MCF 10A (cell line): ENCODE measurements at places on chromosomes 3 and 15. TPM values are rescaled to one million over a fixed set of nuclear protein-coding genes. Genes with fewer than 3 reads are reported as not detected.

DNA sequence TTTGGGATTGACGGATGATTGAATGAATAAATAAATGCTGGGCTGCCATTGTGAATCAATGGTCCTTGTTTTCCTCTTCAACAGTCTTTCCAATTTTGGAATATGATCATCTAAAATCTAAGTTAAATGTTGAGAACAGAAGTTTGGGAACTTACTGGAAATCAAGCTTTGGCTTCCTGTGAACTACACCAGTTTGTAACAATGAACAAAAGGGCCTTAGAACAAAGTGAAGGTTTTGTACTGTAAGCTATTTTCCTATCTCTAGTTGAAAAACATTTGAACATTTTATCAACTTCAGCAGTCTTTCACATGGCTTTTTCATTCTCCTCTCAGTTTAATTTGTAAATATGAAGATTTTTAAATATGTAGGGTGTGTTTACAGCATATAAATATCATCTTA, 66.3 kb downstream of the RUBCN start:
- no peak overlapping the region for H3K27ac ChIP-seq
- H3K4me1 ChIP-seq, result no peaks in the 10 kb centered on the region
- DNase-seq, result no peak
- H3K36me3 ChIP-seq, result peaks cover 31% of the 10 kb centered on the region

CCDC32 gene
- total RNA-seq, result 17.9 and 18.1 TPM in 2 replicates

- H3K36me3 ChIP-seq, result no peaks in the 10 kb centered on the region
- H3K4me1 ChIP-seq, result no peaks in the 10 kb centered on the region
- H3K4me3 ChIP-seq, result no peak overlapping the region
- H3K27me3 ChIP-seq, result no peaks in the 10 kb centered on the region
Observed at GRCh38 chr3:176378789-176379188, 818.5 kb downstream of the TBL1XR1 start.

DNA sequence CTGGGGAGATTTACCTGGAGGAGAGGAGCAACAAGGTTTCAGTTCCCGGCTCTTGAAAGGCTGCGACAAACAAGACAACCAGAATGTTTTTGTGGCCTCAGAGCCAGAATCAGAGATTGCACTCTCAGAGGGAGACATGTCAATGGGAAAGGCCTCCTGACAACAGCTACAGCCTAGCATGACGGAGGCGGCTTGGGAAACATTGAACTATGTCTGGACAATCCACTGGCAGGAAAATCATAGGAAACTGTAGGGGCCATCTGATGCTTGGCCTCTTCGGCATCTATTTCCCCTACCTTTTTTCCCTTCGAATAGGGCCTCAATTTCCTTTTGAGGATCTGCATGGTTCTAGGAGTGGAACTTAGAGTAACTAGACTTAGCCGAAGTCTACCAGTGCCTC, 13.2 kb upstream of the PTPN23 start:
- H3K36me3 ChIP-seq, result no peaks in the 10 kb centered on the region
- H3K4me3 ChIP-seq, result no peak overlapping the region
- H3K27me3 ChIP-seq, result peaks cover 12% of the 10 kb centered on the region
- no peak overlapping the region for H3K27ac ChIP-seq

GPR62 gene
- total RNA-seq, result not detected in 2 replicates

GRM2 gene
- total RNA-seq, result 0.23 and 0.44 TPM in 2 replicates

DNA sequence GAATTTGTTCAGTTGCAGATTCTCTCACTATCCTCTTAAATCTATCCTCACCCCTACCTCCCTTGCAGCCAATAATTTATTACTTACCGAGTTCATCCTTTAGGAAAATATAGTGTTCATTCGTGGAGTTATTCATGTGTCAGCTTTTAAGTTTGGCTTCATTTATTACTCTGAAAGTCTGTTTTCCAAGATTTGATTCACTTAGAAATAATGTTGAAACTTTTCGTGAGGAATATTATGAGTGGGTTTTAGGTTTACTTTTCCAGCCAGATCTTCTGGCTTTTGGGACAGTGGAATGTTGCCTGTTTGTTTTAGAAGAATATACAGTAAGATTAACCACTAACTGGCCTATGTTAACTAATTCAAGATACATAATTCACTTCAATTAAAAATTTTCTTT, 161.0 kb upstream of the CGNL1 start:
- DNase-seq, result no peak
- H3K36me3 ChIP-seq, result no peaks in the 10 kb centered on the region

TATDN2 gene
- 21.0 and 25.9 TPM in 2 replicates for total RNA-seq

- peak overlapping the region; percentile 85 for H3K4me3 ChIP-seq
- H3K4me1 ChIP-seq, result peaks cover 11% of the 10 kb centered on the region
- no peak for DNase-seq
- peaks cover 14% of the 10 kb centered on the region for H3K27me3 ChIP-seq
- no peak overlapping the region for H3K27ac ChIP-seq
- H3K36me3 ChIP-seq, result no peaks in the 10 kb centered on the region
Observed at GRCh38 chr3:58584690-58585004, 7.5 kb upstream of the FAM107A start.

- H3K4me3 ChIP-seq, result no peak overlapping the region
- no peaks in the 10 kb centered on the region for H3K27me3 ChIP-seq
Observed at GRCh38 chr3:151276687-151277042, 1.7 kb downstream of the P2RY14 start.

- no peaks in the 10 kb centered on the region for H3K36me3 ChIP-seq
- DNase-seq, result no peak
- H3K4me3 ChIP-seq, result no peak overlapping the region
- no peak overlapping the region for H3K27ac ChIP-seq
- no peaks in the 10 kb centered on the region for H3K27me3 ChIP-seq
Observed at GRCh38 chr3:41419809-41420208, 220.5 kb downstream of the CTNNB1 start.

DNA sequence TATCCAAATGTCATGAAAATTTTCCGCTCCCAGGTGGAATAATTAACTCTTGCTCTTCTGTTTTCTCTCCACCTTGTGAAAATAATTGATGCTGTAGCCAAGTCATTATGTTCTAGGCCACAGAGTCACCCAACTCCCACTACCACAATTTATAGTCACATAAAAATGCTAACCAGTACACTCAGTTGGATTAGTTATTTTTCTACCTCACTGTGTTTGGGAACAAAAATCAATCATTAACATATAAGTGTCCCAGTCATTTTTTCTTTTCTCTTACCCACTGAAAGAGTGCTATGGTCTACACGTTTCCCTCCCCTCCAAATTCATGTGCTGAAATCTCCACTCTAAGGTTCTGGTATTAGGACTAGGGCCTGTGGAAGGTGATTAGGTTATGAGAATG, 255.6 kb upstream of the LMCD1 start:
- no peak overlapping the region for H3K4me3 ChIP-seq
- no peaks in the 10 kb centered on the region for H3K36me3 ChIP-seq
- DNase-seq, result no peak

GRCh38 chr15:96771035-96771434, 440.5 kb downstream of the NR2F2 start:
- no peak overlapping the region for H3K27ac ChIP-seq
- H3K27me3 ChIP-seq, result peaks cover 51% of the 10 kb centered on the region
- H3K4me1 ChIP-seq, result no peaks in the 10 kb centered on the region
- no peak for DNase-seq
- no peaks in the 10 kb centered on the region for H3K36me3 ChIP-seq

- no peak overlapping the region for H3K27ac ChIP-seq
- no peaks in the 10 kb centered on the region for H3K27me3 ChIP-seq
- DNase-seq, result no peak
- H3K4me3 ChIP-seq, result peak overlapping the region; percentile 73
- peaks cover 10% of the 10 kb centered on the region for H3K36me3 ChIP-seq
Observed at GRCh38 chr15:100920516-100921135, 1.5 kb downstream of the LRRK1 start.

EPB42 gene
- not detected in 2 replicates for total RNA-seq

SI gene
- total RNA-seq, result not detected in 2 replicates

GHRL gene
- not detected in 2 replicates for total RNA-seq

TIGIT gene
- total RNA-seq, result not detected in 2 replicates

DNA sequence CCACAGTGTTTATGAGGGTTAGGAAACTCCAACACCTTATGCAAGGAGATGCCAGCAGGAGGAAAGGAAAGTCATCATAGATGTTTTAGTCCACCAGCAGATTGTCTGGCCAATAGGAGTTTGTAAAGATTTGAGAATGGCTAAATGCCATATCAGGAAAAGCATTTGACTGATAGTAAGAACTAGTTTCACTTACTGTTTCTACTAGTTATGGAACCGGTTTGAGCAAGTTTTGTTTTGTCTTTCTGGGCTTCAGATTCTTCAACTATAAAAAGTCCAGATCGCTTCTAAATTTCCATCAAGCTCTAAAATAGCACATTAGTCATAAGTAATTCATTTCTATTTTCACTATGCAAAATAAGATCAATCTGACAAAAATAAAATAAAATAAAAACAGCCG, 254.8 kb upstream of the TMCO5A start:
- H3K27me3 ChIP-seq, result no peaks in the 10 kb centered on the region
- no peaks in the 10 kb centered on the region for H3K4me1 ChIP-seq
- no peak overlapping the region for H3K4me3 ChIP-seq
- H3K27ac ChIP-seq, result no peak overlapping the region
- no peak for DNase-seq
- no peaks in the 10 kb centered on the region for H3K36me3 ChIP-seq

DNA sequence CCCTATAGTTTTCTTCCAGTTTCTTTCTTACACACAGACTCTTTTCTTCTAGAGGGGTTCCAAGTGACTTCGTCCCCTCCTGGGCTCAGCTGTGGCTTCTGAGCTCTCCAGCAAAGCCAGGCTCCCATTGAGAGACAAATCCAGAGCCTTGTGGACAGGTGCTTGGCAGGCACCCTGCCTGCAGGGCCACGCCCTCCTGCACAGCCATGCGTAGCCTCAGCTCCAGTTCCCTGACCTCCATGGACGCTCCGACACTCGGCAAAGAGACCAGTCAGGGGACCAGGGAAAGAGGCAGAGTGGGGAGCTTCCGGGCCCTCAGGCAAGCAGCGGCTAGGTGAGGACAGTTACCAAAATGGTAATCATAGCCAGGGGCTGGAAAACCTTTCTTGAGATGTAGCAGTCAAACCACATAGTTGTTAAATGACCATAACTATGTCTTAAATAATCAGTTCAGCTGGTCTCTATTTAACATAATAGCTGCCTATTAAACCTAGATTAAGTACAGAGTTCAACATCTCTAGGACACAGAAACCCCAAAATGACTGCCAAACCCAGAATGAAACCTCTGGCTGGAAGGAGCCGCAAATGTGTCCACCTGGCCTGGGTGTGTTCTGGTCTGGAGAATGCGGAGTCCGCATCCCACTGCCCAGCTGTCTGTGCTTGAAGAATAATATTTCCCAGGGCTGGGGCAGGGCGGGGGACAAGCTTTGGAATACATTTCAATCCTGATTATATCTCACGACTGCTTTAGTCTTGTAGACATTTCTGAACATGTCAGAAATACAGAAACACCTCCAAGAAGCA, 69.3 kb upstream of the RGMA start:
- H3K4me3 ChIP-seq, result no peak overlapping the region
- H3K27me3 ChIP-seq, result no peaks in the 10 kb centered on the region
- H3K36me3 ChIP-seq, result no peaks in the 10 kb centered on the region
